ENCODE measurements at places on chromosomes 16 and 17.
A peak's percentile ranks its signal among the peaks of the same experiment; 100 is the strongest.

DNA sequence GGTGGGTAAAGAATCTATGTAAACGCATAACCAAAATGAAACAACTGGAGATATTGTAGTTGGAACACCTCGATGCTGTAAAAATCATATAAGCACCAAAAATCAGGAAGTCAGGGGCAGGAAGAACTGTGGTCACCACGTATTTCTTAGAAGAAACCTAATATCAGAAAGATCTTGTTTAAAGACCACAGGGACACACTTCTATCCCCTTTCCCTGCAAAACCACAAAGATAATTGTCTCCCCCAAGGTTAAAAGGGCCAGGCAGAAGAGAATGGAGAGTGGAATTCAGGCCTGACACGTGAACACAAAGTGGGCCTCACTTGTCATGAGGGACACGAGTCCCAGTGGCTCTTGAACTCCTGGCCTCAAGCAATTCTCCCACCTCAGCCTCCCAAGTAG is 68.1 kb downstream of the GSG1L start:
- H3K27me3 ChIP-seq: no peaks in the 10 kb centered on the region
- DNase-seq: no peak
- no peaks in the 10 kb centered on the region for H3K4me1 ChIP-seq
- H3K27ac ChIP-seq: no peak overlapping the region

GRCh38 chr17:42586514-42587230 is 9.1 kb upstream of the PSMC3IP start:
- no peak for DNase-seq
- H3K27ac ChIP-seq: peak overlapping the region; percentile 18
- no peak overlapping the region for H3K4me3 ChIP-seq
- H3K4me1 ChIP-seq: peaks cover 31% of the 10 kb centered on the region
- H3K36me3 ChIP-seq: peaks cover 100% of the 10 kb centered on the region

DNA sequence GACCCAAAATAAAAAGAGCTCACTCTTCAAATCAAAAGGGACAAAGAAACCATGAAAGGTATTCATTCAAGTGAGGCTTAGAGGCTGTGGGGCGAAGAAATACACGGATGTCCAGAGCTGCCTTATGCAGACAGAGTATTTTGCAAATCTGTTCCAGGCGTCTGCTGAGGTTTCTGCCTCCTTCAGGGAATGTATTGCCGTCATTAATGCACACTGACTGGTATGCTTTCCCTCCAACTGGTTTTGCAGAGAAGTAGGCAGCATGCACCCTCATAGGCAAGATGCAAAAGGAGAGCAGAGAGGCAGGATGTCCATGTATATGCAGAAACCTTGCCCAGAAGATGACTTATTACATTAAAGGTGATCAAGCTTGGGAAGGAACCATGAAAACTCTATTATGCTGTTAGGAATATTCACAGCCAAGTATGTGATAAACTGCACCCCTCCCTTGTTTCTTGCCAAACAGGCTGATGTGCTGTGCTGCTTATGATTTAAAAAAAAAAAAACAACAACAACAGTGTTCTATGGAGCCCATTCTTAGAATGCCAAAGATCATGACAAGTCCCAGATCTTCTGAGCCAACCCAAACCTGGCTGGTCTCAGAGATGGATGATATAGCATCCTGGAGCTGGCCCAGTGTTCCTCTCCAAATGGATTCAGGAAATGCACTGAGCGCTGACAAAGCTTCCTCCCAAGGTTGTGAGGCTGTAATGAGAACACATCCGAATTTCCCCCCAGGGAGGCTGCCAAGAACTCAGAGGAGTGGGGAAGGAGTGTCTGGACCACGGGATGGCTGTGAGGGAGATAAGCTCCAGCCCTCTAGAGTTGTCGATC is 77.6 kb upstream of the HLF start:
- H3K4me1 ChIP-seq: no peaks in the 10 kb centered on the region
- DNase-seq: no peak
- H3K36me3 ChIP-seq: no peaks in the 10 kb centered on the region
- H3K4me3 ChIP-seq: no peak overlapping the region
- H3K27ac ChIP-seq: no peak overlapping the region
- H3K27me3 ChIP-seq: no peaks in the 10 kb centered on the region

GRCh38 chr17:81254955-81255717 is 16.0 kb downstream of the NDUFAF8 start:
- peak overlapping the region; percentile 39 for H3K27ac ChIP-seq
- peaks cover 62% of the 10 kb centered on the region for H3K36me3 ChIP-seq
- H3K4me3 ChIP-seq: peak overlapping the region; percentile 26
- H3K4me1 ChIP-seq: peaks cover 23% of the 10 kb centered on the region
- H3K27me3 ChIP-seq: no peaks in the 10 kb centered on the region

DNA sequence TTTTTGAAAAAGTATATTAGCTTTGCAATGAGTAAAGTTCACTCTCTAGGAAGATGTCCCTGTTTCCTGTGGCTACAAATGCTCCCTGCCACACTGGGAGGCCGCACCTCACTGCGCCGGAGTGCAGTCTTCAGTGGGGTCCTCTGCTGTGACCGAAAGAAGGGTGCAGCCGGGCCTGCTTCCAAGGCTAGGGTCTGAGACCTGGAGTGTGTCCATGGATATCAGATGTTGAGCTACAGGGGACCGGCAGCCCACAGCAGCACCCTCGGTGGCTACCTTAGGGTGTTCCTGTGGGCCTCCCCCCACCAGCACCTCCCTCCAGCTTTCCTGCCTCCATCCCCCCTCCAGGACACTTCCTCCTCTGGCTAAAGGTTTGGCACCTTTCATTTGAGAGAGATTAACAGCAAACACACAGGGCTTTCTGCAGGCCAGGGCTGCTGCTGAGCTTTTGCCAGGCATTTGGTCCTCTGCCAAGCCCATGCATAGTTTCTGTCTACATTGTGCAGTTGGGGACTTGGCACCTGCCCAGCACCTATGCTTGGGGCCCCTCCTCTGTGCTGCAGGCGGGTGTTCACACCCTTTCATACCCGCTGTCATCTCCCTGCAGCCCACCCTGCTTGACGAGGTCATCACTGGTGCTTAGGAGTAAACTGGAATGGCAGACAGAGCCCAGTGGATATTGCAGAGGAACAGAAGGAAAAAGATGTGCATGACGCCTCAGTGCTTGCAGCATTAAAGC is 33.8 kb upstream of the CRISPLD2 start:
- H3K27ac ChIP-seq: no peak overlapping the region
- no peaks in the 10 kb centered on the region for H3K36me3 ChIP-seq
- H3K27me3 ChIP-seq: no peaks in the 10 kb centered on the region
- DNase-seq: no peak
- peaks cover 19% of the 10 kb centered on the region for H3K4me1 ChIP-seq

- peak within 1 kb of the TSS; percentile 58 for H3K27ac ChIP-seq
- peaks cover 19% of the 10 kb centered on the region for H3K27me3 ChIP-seq
- peak; percentile 80 for DNase-seq
- no peaks in the 10 kb centered on the region for H3K36me3 ChIP-seq
- H3K4me1 ChIP-seq: peaks cover 25% of the 10 kb centered on the region
These were observed at the start of gene ITGB3 for GRCh38 chr17:47253541-47254402. Gene ITGB3 (plus strand): TSS chr17:47253827. CDS start chr17:47253862, 35 bp downstream.

DNA sequence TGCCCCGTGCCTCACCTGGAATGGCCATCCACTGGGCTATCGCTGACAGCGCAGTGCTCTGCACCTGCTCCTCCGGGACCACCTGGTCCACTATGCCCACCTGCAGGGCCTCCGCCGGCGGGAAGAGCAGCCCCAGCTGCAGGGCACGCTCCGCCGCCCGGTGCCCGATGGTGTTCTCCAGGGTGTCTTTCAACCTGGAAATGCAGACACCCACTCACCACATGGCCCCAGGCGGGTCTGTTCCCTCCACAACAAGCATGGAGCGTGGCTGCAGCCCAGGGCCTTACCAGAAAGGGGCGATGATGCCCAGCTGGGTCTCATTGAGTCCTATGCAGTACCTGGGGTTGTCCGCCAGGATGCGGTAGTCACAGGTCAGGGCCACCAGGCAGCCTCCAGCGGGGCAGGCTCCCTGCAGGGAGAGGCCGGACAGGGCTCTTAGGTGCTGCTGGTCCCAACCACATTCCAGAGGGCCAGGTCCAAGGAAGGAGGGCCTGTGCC is 6.8 kb downstream of the DNASE1L2 start:
- H3K4me1 ChIP-seq: peaks cover 3% of the 10 kb centered on the region
- peaks cover 63% of the 10 kb centered on the region for H3K36me3 ChIP-seq
- no peaks in the 10 kb centered on the region for H3K27me3 ChIP-seq
- DNase-seq: no peak

GRCh38 chr17:14469971-14470370 is 169.1 kb downstream of the HS3ST3B1 start:
- H3K4me3 ChIP-seq: no peak overlapping the region
- no peak overlapping the region for H3K27ac ChIP-seq
- H3K36me3 ChIP-seq: no peaks in the 10 kb centered on the region

DNA sequence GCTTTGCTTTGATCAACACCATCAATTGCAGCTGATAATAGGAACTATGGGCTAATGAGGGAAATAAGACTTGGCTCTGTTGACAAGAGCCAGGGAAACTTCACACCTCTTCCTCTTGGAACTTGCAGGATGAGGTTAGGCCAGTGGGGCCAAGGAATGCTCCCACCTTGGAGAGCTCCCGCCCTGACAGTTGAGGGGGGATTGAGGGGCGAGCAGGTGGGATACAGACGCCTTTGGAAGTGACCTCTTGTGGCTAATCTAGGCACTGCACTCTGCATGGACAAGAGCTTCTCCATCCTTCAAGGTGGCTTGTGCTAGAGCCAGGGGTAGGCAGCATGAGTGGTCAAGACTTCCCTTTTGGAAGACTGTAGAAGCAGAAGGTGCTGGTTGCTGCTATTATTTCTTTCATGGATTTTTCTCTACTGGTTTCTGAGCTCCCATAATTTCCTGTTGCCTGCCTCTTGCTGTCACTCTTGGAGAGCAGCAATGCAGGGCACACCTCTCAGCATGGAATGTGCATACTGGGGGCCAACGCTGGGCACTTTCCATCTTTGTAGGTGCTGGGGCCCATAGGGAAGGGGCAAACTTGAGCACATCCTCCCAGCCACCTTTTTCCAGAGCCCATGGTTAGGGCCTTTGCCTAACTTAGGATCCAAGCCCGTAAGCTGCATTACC is 2.3 kb upstream of the PHF12 start:
- no peaks in the 10 kb centered on the region for H3K36me3 ChIP-seq
- no peak for DNase-seq
- no peak overlapping the region for H3K27ac ChIP-seq
- H3K27me3 ChIP-seq: no peaks in the 10 kb centered on the region

DNA sequence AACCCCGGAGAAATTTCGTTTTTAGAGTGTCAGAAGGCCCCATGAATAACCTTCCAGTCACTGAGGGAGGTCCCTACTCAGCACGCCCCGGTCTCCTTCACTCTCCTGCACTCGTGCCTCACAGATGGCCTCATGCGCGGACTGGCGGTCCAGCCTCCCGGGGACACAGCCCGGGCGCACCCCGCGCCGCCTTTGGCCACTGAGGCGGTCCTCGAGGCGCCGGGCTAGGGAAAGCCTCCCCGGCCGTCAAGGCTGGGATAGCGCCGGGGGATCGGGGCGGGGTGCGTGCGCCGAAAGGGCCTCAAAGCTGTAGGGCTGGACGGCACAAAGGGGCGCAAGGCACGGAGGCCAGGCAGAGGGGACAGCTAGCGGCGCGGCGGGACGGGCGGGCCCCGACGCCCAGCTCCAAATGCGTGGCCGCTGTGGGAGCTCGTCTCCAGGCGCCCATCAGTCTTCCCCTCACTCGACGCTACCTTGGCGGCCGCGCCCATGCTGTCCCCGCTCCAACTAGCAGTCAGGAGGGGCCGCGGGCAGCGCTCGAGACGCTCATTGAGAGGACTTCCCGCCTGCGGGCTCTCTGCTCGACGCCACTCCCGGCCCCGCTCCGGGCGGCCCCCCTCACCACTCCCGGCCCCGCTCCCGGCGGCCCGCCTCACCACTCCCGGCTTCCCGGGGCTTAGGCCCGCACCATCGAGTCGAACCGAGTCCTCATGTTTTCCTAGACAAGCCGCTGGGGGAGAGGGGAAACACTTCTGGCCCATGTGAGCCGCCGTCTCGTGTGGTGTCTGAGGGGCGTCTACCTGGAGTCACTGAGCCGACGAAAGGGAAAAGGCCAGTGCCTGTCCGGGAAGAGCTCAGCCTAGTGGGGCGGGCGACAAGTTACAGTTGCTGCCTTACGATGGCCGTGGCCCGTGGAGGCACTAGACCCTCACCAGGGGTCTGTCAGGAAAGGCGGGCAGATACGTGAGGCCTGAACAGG is at the start of gene USP6:
TSS of gene USP6 (plus strand) at position 360 of the 979 bp plus-strand sequence. CDS start 14,336 bp downstream, outside the sequence.
- DNase-seq: no peak
- H3K36me3 ChIP-seq: no peaks in the 10 kb centered on the region
- H3K27me3 ChIP-seq: peaks cover 29% of the 10 kb centered on the region
- H3K4me3 ChIP-seq: no peak within 1 kb of the TSS

GRCh38 chr16:2033057-2033908 is 6.6 kb downstream of the NHERF2 start:
- H3K36me3 ChIP-seq: peaks cover 43% of the 10 kb centered on the region
- DNase-seq: no peak
- H3K27ac ChIP-seq: peak overlapping the region; percentile 92
- peak overlapping the region; percentile 84 for H3K4me3 ChIP-seq
- H3K4me1 ChIP-seq: peaks cover 87% of the 10 kb centered on the region
- H3K27me3 ChIP-seq: no peaks in the 10 kb centered on the region

GRCh38 chr16:31196324-31197088 is 6.1 kb downstream of the PYCARD start:
- H3K27me3 ChIP-seq: no peaks in the 10 kb centered on the region
- peak; percentile 51 for DNase-seq
- no peak overlapping the region for H3K27ac ChIP-seq
- H3K4me3 ChIP-seq: no peak overlapping the region

GRCh38 chr16:85113913-85114312 is 1.6 kb upstream of the CIBAR2 start:
- H3K27ac ChIP-seq: no peak overlapping the region
- H3K27me3 ChIP-seq: no peaks in the 10 kb centered on the region
- peaks cover 11% of the 10 kb centered on the region for H3K4me1 ChIP-seq
- no peak for DNase-seq

DNA sequence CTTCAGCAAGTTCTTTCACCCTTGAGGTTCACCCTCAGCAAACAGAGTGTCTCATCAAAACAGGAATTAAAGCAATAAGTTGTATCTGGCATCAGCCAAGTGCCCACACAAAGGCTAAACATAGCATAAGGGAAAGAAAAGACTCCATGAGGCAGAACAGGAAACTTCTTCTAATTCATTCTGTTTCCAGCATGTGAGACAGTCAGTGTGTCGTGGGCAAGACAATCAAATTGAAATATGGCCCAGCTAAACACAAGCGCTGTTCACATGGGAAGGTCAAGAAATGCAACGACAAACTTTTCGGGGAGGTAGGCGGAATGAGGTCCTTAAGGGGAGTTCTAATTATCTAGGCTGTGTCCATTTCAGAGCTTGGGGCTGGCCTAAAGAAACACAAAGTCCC is 393.4 kb downstream of the HAPSTR1 start:
- H3K4me1 ChIP-seq: no peaks in the 10 kb centered on the region
- H3K27me3 ChIP-seq: no peaks in the 10 kb centered on the region
- H3K27ac ChIP-seq: no peak overlapping the region
- no peak for DNase-seq
- H3K4me3 ChIP-seq: no peak overlapping the region
- no peaks in the 10 kb centered on the region for H3K36me3 ChIP-seq

Measured in lower lobe of right lung (tissue), 2 donors.